ENCODE measurements at places on chromosomes 13 and 19. TPM values are rescaled to one million over a fixed set of nuclear protein-coding genes. Genes with fewer than 3 reads are reported as not detected.

FXYD1 gene
- 19.7 TPM for total RNA-seq

TNFSF11 gene
- total RNA-seq, result 0.12 TPM

C19orf33 gene
- total RNA-seq, result 6.8 TPM

RGS9BP gene
- 1.9 TPM for total RNA-seq

CYP2S1 gene
- total RNA-seq, result 1.3 TPM

PTH2 gene
- total RNA-seq, result not detected

ZNF524 gene
- 13.3 TPM for total RNA-seq

CEACAM4 gene
- total RNA-seq, result 2.2 TPM

ZNF729 gene
- 0.47 TPM for total RNA-seq

ZBTB7A gene
- total RNA-seq, result 23.2 TPM

VSTM1 gene
- 2.9 TPM for total RNA-seq

C5AR1 gene
- total RNA-seq, result 8.3 TPM

CEACAM21 gene
- 3.5 TPM for total RNA-seq
